Activated CD8-positive, alpha-beta memory T cell treated with anti-CD3 and anti-CD28 coated beads for 1 hour (primary cell): ENCODE measurements at places on chromosomes 12 and 14.

GRCh38 chr14:80275208-80275850 lies 64.0 kb upstream of the DIO2 start:
- DNase-seq: no peak

DNA sequence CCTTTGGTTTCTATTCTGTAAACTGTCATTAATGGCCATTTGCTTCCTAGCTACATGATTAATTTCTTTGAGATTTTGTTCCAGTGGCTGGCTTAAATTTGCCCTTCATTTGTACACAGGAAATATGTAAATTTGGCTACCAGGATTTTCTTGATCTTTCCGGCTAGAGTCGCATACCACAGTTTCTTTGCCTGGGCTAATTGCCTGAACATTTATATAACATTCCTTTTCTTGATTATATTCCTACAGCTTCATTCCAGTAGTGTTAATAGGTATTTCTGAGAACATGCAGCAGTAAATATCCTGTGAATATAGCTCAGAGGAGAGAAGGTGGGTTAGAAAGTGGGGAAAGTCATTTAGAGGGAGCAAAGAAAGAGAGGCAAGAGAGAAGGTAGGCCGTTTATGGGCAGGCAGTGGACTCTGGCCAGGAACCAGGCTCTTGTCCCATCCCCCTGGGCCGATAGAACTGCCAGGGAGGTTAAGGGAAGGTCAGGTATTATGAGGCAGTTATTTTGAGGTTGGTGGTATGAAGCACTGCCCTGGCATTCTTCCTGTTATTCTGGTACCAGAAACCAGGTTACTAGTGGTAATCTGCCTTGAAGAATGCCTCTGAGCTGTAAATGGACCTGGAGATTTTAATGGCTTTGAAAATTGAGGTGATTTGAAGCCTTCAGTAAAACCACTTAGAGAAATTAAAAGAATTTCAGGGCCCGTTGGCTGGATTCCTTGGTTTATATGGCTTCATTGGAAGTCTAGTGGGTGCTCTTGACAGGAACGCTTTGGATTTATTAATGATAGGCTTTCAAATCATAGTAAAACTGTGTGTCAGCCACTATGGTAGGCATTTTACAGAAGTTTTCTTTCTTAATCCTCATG lies 4.4 kb downstream of the RNF10 start:
- DNase-seq: no peak

DNA sequence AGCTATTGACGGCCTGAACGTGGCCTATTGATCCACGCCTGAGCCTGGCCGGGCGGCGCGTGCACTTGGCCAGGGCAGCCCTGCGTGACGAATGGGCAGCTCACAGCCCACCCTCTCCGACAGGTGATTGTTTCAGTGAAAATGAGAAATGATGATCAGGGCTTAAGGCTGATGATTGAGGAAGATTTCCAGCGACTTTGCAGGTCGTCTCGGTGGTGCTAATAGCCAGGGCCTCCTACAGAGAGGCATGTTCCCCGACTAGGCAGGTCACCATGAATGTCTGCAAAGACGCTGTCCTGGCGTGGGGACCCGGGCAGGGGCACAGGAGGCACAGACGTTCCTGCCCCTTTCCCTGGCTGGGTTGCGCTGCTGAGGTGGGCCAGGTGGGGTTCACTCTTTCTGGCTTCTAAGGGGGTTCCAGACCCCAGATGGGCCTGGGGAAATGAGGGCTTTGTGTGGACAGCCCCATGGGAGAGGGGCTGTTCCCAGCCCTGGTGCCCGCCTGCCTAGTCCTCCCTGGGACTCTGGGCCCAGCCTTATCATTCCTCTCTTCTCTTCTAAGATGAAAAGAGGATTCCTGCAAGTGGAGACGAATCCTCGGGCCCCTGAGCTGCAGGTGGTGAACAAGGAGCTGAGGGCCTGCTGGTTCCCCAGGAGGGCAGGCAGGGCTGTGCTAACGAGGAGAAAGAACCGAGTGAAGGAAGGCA lies 157.4 kb downstream of the KIF26A start:
- DNase-seq: no peak

- no peak for DNase-seq
Measured at GRCh38 chr12:114371733-114372132, 34.2 kb downstream of the TBX5 start.

GRCh38 chr14:24196071-24197055 lies 1.1 kb upstream of the TM9SF1 start:
- DNase-seq: no peak

DNA sequence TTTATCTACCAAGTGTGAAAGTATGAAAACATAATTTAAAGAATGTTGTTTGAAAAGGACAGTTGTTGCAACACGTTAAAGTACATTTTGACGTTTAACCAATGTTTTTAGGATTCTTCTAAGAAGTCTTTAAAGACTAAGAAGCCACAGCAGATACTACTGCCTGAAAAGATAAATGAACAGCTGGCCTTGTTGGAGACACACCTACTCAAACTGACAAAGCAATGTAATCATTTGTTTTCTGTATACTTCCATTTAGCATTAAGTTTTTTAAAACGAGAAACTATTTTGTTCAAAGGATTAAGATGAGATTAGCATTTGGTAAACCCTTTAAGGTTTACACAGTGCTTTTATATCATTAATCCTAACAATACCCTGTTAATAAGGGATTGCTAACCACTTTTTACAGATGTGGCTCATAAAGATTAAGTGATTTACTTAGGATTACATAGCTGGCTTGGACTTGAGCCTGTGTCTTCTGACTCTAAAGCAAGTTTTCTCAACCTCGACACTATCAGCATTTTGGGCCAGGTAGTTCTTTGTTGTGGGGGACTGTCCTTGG lies 134.4 kb downstream of the CFAP54 start:
- no peak for DNase-seq

GRCh38 chr14:71773898-71774481 lies 158.2 kb upstream of the RGS6 start:
- DNase-seq: no peak

GRCh38 chr12:19138551-19138950 lies 9.0 kb downstream of the PLEKHA5 start:
- no peak for DNase-seq

- DNase-seq: no peak
Measured at GRCh38 chr14:27927519-27927918, 839.1 kb upstream of the FOXG1 start.

GRCh38 chr12:25730489-25731349 lies 177.6 kb upstream of the LMNTD1 start:
- DNase-seq: no peak

GRCh38 chr12:132806857-132807256 lies 21.8 kb downstream of the GOLGA3 start:
- no peak for DNase-seq

GRCh38 chr14:103745424-103745823 lies 29.8 kb downstream of the ZFYVE21 start:
- DNase-seq: no peak

DNA sequence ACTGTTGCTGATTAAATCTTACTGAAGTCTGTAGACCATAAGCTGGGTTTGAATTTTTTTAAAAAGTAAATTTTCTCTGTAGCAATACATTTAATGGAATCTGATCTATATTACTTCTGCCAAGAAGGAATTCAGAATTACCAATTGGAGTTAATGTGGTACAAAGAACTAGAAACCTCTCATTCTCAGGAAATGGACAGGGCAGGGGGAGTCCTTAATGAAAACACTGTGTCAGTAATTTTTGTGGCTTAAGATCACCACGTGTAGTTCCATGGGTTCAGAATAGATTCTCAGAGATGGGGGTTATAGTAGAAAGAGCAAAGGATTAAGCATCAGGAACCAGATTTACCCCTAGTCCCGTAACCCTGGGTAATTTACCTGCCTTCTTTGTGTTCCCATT lies 30.3 kb downstream of the FBXL14 start:
- DNase-seq: no peak

GRCh38 chr14:76423534-76423933 lies 47.6 kb downstream of the ESRRB start:
- DNase-seq: no peak

GRCh38 chr14:93879362-93879983 lies 47.7 kb upstream of the FAM181A start:
- no peak for DNase-seq

DNA sequence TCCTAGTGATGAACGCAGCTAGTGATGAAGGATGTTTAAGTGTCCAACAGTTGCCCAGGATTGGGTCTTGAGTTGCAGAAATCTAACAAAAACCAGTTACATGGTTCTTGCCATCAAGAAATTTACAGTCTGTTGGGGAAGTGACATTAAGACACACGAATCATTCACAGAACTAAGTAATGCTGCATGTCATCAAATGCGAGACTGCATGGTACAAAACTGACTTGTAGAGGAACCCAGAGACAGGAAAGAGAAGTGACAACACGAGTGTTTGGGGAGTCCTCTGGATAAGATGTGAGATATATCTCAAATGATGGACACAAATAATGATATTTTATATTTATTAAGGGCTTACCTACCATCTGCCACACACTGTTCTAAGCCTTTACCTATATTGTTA lies 6.1 kb upstream of the SYNE3 start:
- no peak for DNase-seq

GRCh38 chr12:97714107-97714563 lies 251.5 kb downstream of the RMST start:
- DNase-seq: no peak

GRCh38 chr14:70190156-70190555 lies 1.4 kb upstream of the SLC8A3 start:
- DNase-seq: no peak

DNA sequence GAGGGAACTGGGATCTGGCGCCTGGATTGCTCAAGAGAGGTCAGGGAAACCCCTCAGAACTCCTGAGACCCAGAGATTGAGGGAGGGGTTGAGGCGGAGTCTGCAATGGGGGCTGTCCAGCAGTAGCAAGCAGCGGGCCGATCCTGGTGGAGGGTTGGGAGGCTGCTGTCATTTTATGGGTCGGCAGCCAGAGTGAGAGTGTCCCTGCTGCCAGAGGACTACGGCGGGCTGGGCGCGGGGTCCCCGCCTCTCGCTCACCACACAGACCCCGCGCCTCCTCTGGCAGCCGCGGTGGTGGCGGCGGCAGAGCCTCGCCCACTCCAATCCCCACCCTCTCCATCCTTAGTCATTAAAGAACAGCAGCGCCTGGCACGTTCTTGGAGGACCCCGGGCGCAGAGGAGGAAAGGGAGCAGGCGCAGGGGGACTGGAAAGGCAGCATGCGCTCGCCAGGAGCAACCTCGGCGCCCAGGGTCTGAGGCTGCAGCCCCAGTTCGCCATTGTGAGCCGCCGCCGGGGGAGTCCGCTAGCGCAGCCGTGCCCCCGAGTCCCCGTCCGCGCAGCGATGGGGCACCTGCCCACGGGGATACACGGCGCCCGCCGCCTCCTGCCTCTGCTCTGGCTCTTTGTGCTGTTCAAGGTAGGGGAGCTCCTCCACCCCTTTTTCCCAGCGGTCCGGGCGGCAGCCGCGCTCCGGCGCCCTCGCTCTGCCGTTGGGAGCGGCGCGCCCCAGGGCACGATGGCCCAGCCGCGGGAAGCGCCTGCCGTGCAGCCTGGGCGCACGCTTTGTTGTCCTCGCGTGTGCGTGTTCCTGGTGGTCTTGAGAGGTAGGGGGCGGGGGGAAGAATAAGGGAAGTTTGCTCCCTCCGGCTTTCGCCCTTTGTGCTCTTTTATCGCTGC lies at the start of gene PTPRO:
PTPRO (plus strand) TSS at position 345 of the 898 bp plus-strand sequence.
- DNase-seq: no peak

GRCh38 chr14:76138119-76138757 lies 13.5 kb upstream of the GPATCH2L start:
- DNase-seq: no peak

DNA sequence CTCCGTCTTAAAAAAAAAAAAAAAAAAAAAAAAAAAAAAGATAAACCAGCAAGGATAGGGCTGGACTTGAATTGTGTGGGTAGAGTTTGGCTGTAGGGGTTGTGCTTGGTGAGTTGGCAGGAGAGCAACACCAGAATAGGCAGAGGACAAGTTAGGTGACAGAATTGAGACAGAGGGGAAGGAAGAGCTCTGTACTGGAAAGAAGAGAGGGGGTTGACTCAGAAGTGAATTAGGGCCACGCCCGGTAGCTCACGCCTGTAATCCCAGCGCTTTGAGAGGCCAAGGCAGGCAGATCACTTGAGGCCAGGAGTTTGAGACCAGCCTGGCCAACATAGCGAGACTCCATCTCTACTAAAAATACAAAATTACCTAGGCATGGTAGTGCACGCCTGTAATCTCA lies 6.1 kb upstream of the TMEM30B start:
- no peak for DNase-seq

GRCh38 chr14:60508707-60509437 lies at the start of gene SIX6:
Gene SIX6, plus strand, starts transcription at chr14:60509146. Its CDS starts 253 bp downstream, at chr14:60509399.
- DNase-seq: no peak

- no peak for DNase-seq
Measured at GRCh38 chr12:19893514-19893913, 454.2 kb downstream of the AEBP2 start.

DNA sequence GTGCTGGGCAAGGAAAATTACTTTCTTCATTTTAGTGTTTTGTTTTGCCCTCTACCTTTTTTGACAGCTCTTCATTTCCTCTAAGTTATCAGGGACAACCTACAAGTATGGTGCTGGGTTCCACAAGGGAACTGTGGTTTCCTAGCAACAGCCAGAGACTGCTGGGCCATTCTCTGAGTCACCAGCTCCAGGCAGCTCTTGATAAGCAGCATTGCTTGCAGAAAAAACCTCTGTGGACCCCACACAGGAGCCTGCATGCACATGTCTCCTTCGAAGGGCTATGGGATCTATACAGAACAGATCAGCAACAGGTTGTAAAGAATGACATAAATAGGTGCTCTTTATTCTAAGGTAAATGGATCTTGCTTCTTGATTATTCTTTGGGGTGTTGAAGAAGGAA lies 81.0 kb upstream of the CCDC196 start:
- DNase-seq: no peak

DNA sequence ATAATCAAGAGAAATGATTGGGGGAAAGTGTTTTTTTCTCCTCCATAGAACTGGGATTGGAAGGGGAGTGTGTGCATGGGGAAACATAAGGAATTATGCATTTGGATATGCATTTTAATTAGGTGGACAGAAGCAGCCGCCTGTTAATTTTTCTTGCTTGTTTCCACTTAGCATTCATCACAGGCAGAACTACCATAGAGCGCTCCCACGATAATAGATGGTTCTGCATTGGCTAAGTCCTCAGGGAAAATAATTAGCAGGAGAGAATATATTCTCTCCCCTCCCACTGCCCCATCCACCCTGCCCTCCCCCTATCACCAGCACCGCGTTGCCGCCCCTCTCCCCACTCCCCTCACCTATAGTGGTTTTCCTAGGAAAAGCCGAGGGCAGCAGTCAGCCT lies 11.4 kb downstream of the DPF3 start:
- DNase-seq: no peak
